Esophagus squamous epithelium (tissue), 5 donors: ENCODE measurements at places on chromosomes 16 and 17.

DNA sequence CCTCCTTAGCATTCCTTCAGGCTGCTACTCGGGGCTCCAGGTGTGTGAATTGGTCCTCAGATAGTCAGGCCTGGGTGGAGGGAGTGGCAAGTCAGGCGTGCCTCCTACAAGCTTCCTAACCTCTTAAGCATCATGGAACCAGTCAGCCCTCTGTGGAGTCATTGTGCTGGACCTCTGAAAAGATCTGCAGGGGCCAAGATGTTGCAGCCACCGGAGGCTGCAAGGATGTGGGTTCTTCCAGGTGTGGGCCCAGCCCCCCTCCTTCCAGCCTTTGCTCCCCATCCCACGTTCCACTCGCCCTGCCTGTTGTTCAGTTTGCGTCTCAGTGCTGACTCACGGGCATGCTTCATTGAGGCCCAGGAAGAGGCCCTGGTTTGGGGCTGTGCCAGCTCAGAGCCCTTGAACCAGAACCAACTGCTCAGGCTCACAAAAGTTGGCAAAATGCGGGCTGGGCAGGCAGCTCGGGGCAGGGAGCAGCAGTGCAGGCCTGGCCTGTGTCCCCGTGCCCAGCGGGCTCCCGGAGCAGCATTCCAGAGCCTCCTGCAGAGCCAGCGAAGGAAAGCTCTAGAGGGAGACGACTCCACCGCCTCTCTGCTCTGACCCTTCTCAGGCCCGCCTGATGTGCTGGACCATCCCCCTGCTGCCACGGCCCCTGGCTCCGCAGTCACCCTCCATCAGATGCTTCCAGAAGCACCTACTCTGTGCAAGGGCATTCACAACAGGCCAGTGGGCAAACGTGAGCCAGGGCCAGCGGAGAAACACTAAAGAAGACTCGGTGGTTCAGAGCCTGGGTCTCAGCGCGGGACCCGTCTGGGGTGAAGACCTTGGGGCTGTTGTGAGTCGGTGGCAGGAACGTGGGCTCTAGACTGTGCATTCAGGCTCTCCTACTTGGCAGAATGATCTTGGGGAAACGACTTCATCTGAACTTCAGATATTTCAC lies 7.5 kb downstream of the LDHD start:
- peak; percentile 32 for DNase-seq

- DNase-seq = no peak
Measured at GRCh38 chr16:1650131-1650530, 27.9 kb upstream of the JPT2 start.

- DNase-seq = no peak
Measured at GRCh38 chr17:80646328-80646727, 101.7 kb downstream of the RPTOR start.

DNA sequence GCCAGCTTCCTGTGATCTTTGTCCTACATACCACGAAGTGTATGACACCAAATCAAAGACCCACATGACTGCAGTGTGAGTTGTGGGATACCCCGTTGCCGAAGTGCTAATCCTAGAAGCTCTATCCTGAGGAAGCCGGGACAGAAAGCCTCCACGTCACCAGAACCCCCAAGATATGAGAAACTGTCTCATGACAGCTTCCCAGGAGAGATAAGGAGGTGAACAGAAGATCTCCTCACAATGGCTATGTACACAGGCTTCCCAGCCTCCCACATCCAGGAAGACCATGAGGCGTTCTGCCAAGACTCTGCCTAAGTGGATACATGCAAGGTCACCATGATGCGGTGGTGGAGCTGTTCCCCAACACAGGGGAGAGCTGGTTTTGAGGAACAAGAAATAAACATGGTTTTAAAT lies 37.1 kb downstream of the TRIM25 start:
- DNase-seq = no peak

DNA sequence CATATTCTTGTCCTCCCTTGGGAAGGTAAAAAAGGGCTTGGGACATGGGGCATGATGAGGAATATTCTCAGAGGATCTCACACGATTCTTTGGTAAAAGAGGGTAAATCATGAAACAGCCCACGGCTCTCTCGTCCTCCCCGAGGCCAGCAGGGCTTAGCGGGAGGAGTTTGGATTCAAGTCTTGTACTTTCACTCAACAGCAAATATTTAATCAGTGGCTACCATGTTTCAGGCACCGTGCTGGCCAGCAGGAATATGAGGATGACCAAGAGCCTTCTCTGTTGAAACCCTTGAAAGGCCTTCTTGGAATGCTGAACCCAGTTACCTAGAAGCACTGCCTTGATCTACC lies 8.8 kb downstream of the MAP3K14 start:
- no peak for DNase-seq

DNA sequence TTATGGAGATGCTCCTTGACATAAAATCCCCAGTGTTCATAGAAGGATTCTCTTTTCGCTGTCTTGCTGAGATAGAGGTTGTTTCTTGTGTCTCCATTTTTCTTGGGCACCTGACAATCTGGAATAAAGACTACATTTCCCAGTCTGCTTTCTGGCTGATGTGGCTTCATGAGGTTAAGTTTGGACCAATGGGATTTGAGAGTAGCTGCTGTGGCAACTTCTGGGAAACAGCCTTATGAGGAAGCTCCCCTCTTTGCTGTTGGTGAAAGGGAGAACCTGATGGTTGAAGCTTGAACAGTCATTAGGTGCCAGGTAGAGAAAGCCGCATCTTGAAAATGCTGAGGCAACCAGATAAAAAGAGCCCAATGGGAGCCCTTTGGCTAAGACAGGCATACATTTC lies 24.4 kb downstream of the HS3ST4 start:
- DNase-seq = no peak

GRCh38 chr17:42917236-42917603 lies 16.6 kb downstream of the G6PC1 start:
- DNase-seq = no peak
